Cerebellar cortex (tissue), 1 donor: ENCODE measurements at places on chromosomes 5 and 9.

DNA sequence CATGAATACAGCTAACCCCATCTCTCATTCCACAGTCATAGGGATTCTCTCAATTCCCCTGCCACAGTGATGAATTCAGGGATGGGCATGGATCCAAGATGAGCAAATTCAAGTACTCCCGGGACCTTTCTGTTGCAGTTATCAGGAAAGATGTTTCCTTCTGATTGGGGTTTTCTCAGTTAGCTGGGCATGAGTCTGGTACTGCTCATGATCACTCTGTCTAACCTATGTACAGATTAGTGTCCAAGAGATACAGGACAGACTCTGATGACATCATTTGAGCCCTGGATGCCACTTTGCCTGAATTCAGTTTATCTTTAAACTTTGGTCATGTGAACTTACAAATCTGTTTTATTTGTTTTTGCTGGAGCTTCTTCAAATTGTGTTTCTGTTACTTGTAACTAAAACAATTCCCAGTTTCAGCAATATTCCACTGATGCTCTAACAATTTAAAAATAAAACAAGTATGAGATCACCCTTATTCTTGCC, 257.7 kb upstream of the KLF9 start:
- no peak for DNase-seq

DNA sequence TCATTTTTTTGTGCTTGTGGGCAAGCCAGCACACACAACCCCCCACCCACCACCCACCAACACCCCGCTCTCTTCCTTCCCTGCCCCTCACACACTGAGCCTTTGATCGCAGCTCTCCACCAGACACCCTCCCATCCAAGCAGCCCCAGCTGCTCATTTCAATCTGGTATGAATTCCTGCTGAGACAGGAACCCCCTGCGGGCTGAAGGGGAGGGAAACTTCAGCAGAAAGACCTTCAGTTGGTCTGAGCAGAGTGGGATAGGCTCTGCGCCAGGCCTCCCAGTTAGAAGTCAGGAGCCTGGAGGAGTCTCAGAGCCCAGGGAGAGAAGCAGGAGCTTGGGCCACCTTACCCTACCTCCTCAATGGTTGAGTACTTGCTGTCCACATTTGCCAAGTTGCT, 7.2 kb downstream of the PCDHGC5 start:
- no peak for DNase-seq

DNA sequence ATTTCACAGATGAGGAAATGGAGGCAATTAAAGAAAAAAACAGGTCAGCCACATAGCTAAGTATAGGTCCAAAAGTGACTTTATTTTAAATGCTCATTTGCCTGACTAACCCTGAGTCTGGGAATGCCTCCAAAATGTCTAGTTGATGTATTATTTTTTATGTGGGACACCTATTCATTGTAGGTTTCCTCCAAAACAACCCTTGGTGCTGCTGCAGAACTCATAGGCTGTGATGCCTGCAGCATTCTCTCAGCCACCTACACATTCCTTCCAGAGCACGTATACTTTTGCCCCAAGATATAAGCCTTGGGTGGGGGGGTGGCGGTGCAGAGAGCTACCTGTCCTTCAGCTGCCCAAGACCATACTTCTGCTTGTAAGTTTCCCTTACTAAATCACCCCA, 77.4 kb downstream of the MSX2 start:
- no peak for DNase-seq

GRCh38 chr9:133822430-133823065, 84.4 kb upstream of the SARDH start:
- DNase-seq, result no peak

- no peak for DNase-seq
Measured at GRCh38 chr9:137365552-137366444, 57.2 kb downstream of the EXD3 start.

DNA sequence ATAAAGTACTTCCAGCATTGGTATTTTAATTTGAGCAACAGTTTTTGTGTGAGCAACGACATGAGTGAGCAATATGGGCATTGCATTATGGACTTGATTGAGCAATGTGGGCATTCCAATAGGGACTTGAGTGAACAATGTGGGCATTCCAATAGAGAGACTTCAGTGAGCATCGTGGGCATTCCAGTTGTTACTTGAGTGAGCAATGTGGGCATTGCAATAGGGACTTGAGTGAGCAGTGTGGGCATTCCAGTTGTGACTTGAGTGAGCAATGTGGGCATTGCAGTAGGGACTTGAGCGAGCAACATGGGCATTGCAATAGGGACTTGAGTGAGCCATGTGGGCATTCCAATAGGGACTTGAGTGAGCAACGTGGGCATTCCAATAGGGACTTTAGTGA, 52.2 kb downstream of the ZCCHC7 start:
- no peak for DNase-seq

- no peak for DNase-seq
Measured at GRCh38 chr5:36277521-36278176, 24.1 kb downstream of the RANBP3L start.
